Stimulated activated CD8-positive, alpha-beta memory T cell treated with anti-CD3 and anti-CD28 coated beads, Interleukin-7, amount 100 ng/mL, for 24 hours (primary cell): ENCODE measurements at places on chromosomes 6 and 20.

DNA sequence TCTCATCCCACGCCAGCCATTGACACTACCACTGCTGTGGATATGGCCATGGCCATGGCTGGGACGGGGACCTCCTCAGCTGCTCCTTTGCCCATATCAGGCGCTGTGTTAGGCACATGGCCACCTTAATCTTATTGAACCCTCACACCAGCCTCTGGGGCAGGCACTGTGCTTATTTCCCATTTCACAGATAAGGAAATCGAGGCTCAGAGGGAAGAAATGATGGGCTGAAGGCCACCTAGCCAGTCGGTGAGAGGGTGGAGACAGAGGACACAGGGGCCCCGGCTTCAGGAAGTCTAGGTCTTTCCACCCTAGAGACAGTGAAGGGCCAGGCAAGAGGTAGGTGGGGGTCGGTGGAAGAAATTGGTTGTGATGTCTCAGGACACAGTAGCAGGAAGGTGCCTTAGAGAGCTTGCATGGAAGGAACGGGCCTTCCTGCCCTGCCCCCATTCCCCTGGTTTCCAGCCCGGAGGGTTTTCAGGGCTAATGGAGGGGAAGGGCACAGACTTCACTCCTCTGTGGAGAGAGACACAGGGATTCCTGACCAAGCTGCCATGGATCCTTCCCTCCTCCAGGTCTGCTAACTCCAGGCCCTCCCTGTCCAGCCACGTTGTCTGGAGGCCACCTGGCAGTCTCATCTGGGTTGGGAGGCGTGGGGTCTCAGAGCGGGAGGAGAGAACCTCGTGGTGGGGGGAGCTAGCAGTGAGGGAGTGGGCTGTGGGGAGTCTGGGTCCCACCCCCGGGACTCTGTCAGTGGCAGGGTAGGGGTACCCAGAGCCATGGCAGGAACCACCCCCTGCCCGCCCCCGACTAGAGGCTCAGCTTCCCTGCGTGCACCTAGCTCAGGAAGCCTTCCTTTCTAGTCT is 120.4 kb downstream of the VEGFA start:
- no peak for DNase-seq

DNA sequence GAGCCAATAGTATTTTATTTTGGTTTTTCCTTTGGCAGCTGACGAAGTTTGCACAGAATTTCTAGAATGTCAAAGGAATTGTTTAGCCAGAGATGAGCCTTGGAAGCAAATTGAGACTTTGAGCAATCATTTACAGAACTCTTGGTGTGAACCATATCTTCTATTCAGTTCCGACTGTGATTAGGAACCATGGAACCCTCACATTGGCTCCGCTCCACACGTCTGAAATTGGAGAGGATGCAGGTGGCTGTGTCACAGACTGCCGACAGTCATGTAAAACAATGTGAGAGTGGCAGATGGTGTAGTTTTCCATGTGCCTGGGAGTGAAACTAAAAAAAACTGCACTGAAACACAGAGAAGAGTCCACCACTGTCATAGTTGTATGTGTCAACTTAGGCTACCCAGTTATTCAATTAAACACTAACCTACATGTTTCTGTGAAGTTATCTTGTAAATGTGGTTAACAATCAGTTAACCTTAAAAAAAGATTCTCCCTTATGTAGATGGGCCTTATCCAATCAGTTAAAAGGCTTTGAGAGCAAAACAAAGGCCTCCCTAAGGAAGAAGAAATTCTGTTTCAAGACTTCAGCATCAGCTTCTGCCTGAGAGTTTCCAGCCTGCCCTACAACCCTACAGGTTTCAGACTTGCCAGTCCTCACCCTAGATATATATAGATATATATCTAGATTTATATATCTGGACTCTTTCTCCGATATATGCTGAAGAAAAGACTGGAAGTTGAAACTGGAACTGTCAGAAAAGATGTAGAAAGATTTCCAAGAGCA is 3.3 kb upstream of the HMGN4 start:
- DNase-seq: no peak

- no peak for DNase-seq
These were observed 357.5 kb downstream of the HDGFL1 start for GRCh38 chr6:22926790-22927354.

- DNase-seq: no peak
These were observed 22.5 kb downstream of the SERPINB1 start for GRCh38 chr6:2819115-2819514.

- no peak for DNase-seq
These were observed 64.4 kb downstream of the SNAP25 start for GRCh38 chr20:10282979-10283456.

DNA sequence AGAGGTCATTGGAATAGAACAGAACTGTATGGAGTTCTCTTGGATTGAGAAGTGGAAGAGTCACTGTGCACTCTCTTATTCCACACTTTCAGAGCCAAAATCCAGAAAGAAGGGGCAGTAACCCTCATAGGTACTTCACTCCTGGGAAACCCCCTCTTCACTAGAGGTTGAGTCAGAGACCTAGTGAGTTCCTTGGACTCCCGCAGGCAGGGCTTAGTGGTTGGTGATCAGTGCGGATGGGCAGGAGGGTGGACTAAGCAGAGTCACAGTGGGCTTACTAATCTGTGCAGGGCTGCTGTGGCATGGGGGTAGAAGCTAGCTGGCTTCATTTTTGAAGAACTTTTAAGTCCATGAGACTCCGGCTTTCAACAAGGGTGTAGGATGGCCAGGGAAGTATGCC is 95.0 kb upstream of the MLN start:
- no peak for DNase-seq

DNA sequence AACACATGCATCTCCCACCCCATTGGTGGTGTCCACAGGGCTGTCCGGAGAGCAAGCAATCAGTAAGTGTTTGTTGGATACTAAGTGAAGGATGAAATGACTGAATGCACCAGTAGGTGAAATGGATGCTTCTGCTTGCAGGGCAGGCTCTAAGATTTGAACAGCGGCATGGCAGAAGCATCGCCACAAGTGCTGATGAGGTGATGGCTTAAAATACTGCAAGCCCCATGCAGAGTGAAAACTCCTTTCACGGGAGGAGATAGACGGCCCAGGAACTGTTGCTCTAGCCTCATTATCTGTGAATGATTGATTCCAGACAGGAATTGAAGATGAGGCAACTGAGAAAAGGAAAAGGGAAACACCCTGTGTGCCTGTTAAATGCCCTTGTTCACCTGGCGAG is 158.9 kb downstream of the LY86 start:
- no peak for DNase-seq

- DNase-seq: no peak
These were observed 9.1 kb downstream of the YTHDF1 start for GRCh38 chr20:63206878-63207277.

- DNase-seq: no peak
These were observed 661 bp upstream of the PPP1R14C start for GRCh38 chr6:150142097-150142669.

GRCh38 chr6:150410906-150411305 is 42.1 kb downstream of the IYD start:
- DNase-seq: no peak
